ENCODE measurements at places on chromosomes 7 and 10.

GRCh38 chr7:47385536-47386125, 196.3 kb downstream of the TNS3 start:
- DNase-seq: no peak

DNA sequence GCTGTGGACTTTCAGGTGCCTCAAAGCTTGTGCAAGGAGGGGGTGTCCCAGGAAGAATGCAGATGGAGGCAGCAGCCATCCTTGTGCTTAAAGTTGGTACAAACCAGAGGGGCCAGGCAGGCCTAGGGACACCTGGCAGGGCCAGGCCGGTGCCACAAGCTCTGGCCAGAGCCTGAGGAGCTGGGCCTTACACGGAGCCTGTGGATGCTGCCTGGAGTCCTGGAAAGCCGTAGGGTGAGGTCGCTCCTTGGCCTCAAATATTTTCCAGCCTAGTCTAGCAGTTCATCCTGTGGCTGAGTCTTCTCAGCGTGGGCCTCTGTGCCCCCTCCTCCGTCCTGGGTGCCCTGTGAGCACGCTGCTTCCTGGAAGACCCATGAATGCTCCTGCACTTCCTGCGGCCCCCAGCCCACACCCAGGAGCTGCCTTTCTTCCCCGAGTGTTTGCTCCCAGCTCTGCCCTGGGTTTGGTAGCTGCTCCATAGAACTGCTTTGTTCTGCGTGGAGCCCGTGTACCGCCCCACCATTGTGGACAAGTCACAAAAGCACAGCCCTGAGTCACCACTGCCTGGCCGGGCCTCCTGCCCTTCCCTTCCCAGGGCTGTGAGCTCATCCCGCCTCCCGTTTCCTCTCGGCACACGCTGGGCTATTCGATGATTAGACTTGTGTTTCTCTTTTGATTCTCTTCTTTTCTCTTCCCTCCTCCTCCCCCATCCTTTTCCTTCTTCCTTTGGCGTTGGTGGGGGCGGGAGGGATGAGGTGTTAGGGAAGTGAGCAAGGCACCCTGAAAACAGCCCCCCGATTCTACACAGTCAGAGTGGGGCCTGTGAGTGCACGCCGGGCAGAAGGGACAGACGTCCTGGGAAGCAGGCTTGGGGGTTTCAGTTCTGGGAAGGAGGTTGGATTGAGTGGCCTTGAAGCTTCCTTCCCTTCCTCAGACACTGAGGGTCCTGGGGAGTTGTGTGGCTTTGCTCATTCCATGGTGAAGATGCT, 73.2 kb upstream of the SHH start:
- no peak for DNase-seq

DNA sequence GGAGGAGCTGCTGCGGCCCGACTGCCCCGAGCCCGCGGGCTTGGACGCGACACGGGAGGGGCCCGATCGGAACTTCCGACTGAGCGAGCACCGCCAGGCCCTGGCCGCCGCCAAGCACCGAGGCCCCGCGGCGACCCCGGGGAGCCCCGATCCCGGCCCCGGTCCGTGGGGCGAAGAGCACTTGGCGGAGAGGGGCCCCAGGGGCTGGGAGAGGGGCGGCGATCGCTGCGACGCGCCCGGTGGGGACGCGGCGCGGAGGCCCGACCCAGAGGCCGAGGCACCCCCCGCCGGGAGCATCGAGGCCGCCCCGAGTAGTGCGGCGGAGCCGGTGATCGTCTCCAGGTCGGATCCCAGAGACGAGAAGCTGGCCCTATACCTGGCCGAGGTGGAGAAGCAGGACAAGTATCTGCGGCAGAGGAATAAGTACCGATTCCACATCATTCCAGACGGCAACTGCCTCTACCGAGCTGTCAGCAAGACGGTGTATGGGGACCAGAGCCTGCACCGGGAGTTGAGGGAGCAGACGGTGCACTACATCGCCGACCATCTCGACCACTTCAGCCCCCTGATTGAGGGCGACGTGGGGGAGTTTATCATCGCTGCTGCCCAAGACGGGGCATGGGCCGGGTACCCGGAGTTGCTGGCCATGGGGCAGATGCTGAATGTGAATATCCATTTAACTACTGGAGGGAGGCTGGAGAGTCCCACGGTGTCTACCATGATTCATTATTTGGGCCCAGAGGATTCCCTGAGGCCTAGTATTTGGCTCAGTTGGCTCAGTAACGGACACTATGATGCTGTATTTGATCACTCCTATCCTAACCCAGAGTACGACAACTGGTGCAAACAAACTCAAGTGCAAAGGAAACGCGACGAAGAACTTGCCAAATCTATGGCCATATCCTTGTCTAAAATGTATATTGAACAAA, 1.4 kb downstream of the OTUD1 start:
- DNase-seq: peak; percentile 47

- DNase-seq: no peak
Observed at GRCh38 chr10:8056378-8056777, 1.9 kb downstream of the GATA3 start.

DNA sequence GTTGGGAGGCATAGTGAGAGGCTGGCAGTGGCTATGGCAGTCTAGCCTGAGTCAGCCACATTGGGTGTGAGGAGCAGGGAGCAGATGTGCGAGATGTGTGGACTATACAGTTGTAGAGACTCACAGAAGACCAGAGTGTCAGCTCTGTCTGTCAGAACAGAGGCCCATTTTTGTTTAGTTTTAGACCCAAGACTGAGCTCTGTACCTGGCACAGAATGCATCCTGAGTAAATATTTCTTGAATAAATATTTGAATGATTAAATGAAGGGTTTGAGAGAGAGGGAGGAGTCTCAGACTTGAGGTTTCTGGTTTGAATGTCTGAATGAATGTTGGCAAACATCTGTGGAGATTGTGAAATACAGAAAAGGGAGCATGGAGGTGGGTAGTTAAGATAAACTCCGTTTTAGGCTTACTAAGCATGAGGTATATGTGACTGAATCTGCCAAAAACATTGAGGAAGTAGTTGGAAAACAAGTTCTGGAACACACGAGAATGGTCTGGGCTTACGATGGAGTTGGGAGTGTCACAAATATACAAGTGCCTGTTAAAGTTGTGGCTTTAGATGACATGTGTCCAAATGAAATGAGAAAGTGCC, 3.6 kb downstream of the SEC23IP start:
- DNase-seq: no peak

GRCh38 chr10:86071758-86072157, 294.8 kb downstream of the GRID1 start:
- DNase-seq: no peak

GRCh38 chr7:44078521-44078920, 3.8 kb downstream of the POLM start:
- no peak for DNase-seq

DNA sequence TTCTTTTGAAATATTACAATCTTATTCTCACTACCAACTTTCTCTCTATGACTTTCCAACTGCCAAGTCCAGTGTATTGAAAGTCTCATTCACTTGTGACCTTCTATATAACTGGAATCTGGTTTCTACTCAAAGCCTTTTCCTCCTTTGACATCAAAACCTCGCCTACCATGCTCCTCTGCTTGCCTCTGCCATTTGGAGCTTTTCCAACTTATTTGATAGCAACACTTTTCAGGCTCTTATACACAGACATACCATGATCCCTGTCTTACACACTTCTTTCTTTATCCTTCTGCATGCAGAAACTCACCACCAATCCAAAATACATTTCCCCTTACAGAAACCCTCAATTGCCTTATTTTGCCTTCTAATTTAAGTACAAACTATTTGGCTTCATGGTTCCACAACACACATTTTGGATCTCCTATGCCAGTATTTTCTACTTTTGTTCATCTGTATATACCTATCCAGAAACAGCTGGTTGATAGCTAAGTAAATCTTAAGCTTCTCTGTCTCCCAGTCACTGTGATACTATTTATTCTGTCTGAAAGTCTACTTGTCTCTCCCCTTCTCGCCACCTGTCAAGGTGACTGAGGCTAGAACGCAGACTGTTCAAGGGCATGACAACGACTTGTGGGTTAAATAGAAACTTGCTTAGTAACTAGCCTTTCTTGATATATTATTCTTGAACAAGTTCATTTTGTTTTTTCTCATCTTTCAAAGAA, 22.4 kb downstream of the GNG11 start:
- DNase-seq: no peak

DNA sequence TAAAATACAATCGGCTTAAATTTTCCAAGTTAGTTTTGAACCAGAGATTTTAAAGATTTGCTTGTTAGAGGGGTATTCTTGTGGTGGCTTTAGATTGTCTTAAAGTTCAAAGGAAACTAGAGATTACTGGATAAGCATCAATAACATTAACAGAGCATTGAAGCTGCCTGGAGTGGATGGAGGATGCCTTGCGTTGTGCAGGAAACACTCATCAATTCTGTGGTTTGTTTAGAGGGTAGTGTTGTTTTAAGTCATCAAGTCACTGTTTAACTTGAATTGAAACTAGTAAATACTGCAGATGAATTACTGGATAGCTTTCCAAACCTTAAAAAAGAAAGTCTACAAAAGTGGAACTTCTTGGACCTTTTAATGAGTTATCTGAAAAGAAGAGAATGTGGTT, 218.6 kb downstream of the CELF2 start:
- no peak for DNase-seq

DNA sequence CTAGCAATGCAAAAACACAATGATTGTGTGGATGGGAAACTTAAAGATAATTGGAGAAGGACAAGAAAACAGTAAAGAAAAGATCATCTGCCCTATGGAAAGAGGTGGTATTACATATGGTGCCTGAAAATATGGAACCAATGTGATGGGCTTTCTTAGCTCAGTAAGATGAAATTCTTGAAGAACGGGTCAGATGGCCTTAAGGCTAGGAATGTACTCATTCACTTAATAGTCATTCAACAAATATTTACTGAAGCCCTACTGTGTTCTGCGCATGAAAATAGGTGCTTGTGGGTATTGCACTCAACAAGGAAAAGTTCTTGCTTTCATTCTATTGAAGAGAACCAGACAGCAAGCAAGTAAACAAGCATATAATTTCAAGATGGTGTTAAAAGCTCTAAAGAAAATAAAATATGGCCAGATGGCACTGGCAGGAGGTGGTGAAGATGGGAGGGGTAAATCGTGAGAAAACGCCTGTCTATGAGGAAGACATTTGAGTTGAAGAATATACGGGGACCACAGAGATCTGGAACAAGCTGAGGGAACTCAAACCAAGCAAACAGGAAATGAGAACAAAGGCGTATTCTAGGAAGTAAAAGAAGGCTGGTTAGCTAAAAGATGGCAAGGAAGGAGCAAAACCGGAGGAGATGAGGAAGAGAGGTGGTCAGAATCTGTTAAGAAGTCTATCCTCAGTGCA, 179.7 kb downstream of the ANK3 start:
- DNase-seq: no peak

GRCh38 chr10:116183733-116184511, 89.1 kb downstream of the GFRA1 start:
- peak; percentile 38 for DNase-seq

DNA sequence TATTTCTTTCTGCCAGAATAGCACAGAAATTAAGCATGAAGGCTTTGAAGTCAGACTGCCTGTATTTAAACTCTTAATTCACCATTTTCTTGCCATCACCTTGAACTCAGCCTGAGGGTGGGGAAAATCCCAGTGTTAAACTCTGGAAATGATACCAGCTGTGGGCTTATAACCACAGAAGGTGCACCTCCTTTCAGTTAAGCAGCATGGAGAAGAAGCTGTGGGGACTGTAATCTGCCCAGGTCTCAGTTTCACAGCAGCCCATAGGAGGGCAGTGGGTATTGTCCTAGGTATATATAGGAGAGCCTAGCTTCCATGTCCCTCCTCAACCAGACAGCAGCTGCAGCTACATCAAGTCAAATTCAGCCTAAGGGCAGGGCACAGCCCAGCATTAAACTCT, 241.6 kb downstream of the HPSE2 start:
- no peak for DNase-seq

GRCh38 chr7:101093906-101094305, 8.6 kb downstream of the TRIM56 start:
- no peak for DNase-seq

DNA sequence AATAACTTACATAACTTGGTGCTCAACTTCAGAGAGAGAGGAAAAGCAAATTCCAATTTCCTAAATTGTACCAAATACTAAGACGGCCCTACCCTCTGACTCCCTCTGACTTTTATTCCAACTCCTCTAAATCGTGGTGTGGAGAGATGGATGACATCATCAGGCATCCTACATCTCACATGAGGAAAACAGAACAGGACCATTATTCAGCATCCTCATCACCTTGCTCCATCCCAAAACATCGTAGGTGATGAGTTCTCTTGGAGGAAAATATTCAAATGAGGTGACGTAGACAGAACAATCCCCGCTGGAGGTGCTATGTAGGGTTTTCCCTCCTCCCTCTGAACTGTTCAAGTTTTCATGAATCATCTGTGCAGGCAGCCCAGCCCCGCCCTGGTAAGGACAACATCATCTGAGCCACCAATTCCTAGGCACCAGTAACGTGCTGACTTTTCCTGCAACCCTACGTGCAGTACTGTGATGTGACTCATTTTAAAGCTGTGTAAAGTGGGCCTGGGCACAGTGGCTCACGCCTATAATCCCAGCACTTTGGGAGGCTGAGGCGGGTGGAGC, 167.2 kb downstream of the CALN1 start:
- no peak for DNase-seq

GRCh38 chr10:67818323-67818722, 19.7 kb downstream of the DNAJC12 start:
- DNase-seq: no peak

DNA sequence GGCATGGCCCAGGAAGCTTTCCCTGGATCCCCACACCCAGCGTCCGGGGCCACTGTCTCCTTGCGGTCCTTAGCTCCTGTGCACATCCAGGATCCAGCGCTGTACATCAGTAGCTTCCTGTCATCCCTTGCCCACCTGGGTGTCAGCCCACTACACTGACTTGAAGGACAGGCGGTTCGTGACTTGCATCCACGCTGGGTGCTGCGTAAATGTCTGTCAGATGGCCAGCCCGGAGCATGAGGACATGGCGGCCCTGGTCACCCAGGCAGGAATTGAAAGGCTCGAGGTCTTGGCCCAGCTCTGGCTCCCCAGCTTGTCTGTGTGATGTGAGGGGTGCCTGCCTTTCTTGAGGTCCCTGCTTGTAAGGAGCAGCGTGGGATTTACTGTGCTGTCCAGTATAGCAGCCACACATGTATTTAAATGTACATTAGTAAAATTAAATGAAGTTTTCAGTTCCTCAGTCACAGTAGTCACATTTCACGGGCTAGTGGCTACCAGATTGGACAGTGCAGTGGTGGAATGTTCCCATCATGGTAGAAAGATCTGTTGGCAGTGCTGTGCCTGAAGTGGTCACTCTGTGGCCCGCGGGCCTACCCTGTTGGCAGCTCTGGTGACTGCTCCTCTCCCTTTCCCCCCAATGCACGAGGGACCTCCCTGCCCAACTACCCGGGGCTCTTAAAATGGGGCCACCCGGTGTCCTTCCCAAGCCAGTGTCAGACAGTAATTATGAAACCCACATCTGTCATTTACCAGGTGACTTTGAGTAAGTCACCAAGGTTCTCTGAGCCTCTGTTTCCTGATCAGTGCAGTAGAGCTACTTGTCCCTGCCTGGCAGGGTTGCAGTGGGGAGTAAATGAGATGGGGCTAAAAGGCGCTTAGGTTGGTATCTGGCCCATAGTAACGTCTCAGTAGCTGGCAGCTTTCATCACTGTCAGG, 97.8 kb upstream of the PPIF start:
- DNase-seq: no peak

All from ELF-1 (cell line).